Fibroblast of skin of abdomen (primary cell): ENCODE measurements at places on chromosomes 7 and 10.

DNA sequence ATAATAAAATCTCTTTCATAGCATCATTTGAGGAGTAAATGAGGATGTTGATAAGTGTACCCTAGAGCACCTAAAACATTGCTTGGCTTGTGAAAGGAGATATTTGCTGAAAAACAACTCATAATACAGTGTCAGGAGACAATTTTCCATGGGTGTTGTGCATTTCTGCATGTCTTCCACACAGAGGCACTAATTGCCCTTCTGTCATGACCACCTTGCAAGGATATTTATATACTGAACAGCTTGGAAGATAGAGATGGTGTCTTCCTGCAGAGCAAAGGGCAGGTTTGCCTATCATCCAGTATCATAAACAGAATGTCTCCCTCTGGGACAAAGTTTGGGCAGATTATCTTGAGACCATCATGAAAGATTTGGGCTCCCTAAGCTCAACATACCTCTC, 495.2 kb upstream of the LRRN3 start:
- no peak for DNase-seq

DNA sequence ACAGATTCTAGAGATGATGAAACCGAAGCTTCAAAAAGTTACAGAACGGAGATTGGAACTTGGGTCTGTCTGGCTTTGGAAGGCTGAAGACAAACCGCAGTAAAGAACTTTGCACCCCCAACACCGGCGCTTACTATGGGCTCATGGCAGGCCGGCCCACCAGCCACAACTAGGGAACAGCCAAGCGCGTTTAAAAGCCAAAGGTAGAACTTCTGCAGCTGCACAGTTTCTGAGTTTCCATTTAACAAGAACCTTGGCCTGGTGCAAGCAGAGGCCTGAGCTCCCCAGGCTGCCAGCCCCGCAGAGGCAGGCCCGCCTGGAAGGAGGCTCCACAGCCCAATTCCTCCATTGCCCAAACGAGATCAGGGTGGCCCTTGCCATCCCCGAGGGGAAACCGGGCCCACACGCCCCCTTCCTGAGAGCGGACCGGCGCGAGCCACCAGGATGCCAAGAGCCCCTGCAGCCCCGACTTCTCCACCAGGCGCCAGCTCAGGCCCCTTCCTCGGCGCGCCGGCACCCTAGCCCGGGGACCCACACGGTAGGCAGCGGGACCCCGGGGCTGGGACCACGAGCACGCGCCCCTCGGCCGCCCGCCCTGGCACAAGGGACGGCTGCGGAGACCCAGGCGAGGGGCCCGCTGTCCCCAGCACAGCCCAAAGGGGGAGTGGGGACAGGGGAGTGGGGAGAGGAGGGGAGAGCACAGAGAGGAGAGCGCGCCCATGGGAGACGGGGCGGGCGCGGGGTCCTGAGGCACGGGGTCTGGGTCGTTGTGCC, 566 bp downstream of the MAD1L1 start:
- no peak for DNase-seq

DNA sequence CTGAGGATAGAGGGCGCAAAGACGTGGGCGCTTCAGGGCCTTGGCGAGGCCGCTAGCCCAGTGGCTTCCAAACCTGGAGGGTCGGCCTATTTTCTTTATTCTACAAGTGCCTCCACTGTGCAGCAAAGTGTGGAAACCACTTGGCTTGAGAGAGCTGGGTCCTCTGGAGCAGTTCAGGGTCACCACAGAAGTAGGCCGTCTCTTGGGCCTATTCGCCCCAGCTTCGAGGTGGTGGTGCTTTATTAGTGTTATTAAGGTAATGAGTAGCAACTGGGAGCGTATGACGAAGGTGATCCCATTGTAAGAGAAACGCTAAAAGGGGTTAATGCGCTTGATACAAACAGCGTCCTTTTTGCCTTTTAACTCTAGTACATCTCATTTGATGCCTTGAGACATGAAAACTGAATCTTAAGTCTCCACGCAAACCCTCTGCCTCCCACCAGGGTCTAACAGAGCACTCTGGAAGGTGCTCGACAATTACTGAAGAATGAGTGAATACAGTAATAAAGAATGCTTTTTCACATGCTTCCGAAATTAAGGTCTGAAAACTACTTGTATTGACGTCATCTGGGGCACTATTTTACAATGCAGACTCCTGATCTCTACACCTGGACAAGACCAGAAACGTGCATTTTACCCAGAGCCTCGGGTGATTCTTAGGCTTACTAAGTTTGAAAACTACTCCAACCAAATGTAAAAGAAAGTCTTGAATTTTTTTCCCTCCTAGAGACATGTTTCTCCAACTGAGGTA, 647 bp upstream of the GSAP start:
- DNase-seq, result no peak

- DNase-seq, result peak; percentile 89
These were observed 2.5 kb upstream of the AVPI1 start for GRCh38 chr10:97689559-97690020.

DNA sequence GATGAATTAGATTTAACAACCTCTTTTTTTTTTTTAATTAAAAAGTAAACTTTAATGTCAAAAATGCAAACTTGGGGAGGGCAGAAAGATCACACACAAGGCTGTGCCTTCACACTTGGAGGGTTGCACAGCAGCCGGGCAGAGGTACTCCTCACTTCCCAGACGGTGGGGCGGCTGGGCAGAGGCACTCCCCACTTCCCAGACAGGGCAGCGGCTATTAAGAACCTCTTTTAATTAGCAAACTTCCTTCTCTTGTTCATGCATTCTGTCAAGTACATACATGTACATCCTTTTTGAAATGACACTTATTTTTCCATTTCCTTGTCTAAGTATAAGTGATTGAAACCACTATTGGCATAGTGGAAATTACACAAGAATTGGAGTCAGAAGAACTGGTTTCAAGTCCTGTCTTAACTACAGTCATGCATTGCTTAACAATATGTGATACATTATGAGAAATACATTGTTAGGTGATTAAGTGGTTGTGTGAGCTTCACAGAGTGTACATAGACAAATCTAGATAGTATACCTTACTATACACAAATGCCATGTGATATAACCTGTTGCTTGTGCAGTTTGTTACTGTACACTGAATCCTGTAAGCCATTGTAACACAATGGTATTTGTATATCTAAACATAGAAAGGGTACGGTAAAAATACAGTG, 26.5 kb downstream of the BTRC start:
- DNase-seq, result no peak

DNA sequence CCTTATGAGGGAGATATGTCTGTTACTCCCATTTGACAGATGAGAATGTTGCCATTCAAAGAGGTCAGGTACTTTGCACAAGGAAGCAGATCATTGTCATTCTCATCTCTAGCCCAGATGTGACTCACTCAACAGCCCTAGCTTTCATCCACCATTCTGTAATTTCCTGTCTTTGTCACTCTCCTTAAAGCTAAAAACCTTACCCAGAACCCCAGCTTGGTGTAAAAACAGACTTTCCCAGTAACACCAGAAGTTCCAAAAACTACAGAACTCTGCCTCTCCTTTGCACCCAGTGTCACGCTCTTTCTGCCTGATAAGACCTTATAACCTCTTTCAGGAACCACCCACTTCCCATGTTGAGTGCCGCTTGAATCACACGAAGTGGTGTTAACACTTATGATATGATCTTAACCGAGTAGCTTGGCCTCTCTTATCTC, 89.1 kb upstream of the SP4 start:
- DNase-seq, result no peak
